ENCODE measurements at places on chromosomes 16 and 17.

- DNase-seq = no peak
These were observed 355.4 kb upstream of the TNRC6C start for GRCh38 chr17:77602883-77603640.

GRCh38 chr17:29827179-29827578 lies 102.8 kb downstream of the SSH2 start:
- DNase-seq = no peak

DNA sequence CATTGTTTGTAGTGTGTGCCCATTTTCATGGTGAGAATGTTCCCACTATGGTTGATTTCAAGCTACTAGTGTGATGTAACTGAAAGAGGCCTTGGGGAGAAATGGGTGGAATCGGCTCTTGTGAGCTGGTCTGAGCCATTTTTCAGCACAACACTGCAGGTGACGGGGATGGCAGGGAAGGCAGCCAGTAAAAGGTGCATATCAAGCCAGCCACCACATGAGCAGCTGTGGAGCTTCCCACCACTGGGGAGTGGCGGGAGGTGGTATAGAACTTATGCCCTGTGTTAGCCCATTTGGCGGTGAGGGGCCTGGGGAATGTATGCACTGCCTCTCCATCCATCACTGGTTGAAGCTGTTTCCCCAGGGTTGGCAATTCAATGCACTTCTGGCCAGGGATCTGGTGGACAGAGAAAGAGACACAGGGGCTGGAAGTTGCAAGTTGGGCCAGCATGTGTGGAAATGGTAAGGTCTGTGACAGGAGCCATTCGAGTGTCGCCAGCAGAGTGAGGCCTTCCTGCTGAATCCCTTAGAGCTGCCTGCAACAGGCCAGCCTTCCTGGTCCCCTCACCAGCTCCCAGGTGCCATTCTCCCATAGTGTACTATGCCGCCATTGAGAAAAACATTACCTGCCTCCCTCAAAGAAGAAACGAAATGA lies 31.7 kb upstream of the BRD7 start:
- DNase-seq = no peak

DNA sequence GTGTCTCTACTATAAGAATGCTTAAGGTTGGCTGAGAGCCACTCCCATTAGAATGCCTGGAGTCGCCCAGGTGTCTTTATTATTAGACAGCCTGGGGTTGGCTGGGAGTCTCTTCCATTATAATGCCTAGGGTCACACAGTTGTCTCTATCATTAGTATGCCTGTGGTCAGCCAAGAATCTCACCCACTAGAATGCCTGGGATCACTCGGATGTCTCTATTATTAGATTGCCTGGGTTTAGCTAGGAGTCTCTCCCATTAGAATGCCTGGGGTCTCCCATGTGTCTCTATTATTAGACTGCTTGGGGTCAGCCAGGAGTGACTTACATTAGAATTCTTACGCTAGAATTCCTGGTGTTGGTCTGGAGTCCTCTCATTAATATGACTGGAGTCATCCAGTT lies 2255.3 kb downstream of the TP53TG3F start:
- DNase-seq = no peak

DNA sequence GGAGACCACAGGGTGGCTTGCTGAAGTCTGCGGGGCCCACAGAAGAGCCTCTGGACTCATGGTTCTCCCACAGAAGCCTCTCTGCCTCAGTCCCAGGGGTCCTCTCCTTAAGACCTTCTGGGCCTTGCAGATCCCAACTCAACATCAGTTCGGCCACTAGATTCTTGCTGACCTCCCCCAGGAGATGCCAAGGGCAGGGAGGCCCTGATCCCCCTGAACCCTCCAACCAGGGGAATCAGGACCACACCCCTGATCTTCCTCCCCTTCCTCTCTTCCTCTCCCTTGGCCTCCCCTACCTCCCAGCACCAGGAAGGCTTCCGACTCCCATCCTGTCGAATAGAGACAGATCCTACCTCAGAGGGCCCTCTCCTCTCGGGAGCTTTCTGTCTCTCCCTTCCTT lies 53.4 kb downstream of the NOS2 start:
- no peak for DNase-seq

- no peak for DNase-seq
These were observed 14.3 kb upstream of the NAT9 start for GRCh38 chr17:74790161-74791058.

GRCh38 chr16:29141586-29142324 lies 156.9 kb downstream of the LAT start:
- DNase-seq = no peak

GRCh38 chr17:40320756-40321523 lies 12.0 kb downstream of the RARA start:
- no peak for DNase-seq

- DNase-seq = no peak
These were observed 6.0 kb upstream of the KRT38 start for GRCh38 chr17:41446806-41447205.

DNA sequence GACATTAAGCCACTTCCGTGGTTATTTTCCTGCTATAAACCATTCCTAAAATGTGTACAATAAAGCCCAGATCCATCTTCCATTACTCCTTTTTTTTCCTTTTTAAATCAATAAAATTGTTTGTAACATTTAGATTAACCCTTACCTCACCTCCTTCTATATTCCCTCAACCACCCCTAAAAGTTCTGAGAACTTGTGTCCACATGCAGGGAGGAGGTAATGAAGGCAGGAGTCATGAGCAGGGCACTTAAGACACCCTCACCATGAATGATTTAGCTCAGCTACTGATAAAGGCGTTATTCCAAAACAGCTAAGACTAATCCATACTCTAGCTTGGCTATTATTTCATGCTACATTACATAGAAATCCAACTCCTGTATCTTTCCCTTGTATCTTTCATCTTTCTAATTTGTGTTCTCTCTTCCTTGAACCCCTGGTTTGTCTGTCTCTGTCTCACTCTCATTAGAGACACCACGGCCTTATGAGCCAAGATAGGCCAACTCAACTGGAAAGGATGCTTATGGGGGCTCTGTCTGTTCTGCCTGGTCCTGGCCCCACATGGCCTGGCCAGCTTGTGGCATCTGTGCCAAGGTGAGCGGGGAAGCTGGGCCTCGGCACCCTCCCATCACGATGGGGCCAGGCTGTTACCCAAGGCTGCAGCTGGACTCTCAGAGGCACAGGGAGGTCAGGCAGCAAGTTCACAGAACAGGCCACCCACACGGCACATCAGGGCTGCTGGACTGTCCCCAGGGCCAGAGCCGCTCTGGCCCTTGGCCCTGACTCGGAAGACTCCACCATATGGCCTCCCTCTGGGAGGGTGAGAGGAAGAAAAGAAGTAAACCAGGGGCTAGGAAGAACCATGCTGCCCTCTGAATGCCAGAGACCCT lies 294.4 kb downstream of the SOX9 start:
- DNase-seq = no peak

- DNase-seq = no peak
These were observed 14.9 kb downstream of the RHOT1 start for GRCh38 chr17:32157225-32157624.

DNA sequence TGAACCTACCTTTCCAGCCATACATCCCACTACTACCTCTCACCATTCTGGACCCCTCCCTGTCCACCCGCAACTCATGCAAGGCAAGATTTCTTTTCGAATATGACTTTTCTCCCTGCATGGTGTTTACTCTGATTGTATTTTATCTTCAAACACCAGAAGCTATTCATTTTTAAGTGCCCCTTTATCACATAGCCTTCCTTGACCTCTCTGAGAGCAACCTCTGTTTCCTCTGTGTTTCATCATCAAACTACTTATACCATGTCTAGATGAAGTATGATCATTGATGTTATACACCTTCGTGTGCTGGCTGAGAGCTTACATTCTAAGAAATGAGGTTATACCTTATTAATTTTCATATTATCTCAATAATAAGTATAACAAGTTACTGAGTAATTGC lies 31.8 kb downstream of the SYCE1L start:
- no peak for DNase-seq

DNA sequence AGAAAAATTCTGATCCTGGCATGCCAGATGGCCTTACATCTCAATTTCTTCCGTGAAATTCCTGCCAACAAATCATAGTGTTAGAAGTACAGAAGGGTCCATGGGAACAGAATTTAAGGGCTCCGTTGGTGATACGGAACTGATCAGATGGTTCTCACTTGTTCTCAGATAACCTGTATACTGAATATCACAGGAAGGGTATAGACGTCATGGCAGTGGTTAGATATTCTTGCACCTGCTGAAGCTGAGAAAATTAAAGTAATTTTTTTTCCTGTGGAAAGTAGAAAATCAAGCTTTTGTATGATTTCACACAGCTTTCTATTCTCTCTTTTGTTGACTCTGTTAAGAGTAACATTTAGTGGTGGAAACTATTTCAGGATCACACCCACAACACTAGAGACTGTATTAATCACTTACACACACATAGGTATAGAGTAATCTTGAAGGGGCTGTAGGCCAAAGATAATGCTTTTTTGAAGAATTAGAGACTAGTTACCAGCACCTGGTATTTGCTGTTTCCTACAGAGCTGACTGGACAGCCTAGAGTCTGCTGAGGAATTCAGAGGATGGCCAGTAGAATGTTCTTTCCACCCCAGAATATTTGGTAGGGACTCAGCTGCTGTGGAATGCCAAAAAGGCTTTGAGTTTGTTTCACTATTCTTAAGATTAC lies 7.5 kb downstream of the TENT4B start:
- DNase-seq = no peak

DNA sequence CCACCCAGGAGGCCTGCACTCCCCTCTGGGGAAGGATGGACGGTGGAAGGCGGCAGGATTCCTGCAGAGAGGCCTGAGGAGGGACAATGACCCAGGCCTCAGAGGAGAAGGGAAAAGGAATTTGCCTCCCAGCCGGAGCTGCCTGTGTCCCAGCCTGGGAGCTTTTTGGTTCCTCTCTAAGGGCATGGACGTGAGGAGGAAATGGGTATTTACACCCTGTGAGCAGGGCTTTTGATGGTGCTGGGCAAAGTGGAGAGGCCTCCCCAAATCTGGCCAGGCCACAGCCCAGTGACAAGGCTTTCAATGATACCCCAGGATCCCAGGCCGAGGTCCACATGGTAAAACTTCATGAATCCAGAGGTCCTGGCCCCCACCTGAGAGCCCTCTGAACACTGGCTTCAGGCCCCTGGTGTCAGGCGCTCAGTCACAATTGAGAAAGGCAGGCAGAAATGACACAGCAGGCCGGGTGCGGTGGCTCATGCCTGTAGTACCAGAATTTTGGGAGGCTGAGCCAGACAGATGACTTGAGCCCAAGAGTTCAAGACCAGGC lies 56.0 kb upstream of the DOC2B start:
- no peak for DNase-seq

DNA sequence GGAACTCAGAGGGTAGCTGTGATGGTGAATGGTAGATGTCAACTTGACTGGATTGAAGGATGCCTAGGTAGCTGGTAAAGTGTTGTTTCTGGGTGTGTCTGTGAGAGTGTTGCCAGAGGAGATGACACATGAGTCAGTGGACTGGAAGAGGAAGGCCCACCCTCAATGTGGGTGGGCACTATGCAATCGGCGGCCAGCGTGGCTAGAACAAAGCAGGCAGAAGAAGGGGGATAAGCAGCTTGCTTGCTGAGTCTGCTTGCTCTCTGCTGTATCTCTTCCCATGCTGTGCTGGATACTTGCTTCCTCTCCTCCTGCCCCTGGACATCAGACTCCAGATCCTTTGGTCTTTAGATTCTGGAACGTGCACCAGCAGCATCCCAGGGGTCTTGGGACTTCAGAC lies 128.1 kb downstream of the AIPL1 start:
- no peak for DNase-seq

DNA sequence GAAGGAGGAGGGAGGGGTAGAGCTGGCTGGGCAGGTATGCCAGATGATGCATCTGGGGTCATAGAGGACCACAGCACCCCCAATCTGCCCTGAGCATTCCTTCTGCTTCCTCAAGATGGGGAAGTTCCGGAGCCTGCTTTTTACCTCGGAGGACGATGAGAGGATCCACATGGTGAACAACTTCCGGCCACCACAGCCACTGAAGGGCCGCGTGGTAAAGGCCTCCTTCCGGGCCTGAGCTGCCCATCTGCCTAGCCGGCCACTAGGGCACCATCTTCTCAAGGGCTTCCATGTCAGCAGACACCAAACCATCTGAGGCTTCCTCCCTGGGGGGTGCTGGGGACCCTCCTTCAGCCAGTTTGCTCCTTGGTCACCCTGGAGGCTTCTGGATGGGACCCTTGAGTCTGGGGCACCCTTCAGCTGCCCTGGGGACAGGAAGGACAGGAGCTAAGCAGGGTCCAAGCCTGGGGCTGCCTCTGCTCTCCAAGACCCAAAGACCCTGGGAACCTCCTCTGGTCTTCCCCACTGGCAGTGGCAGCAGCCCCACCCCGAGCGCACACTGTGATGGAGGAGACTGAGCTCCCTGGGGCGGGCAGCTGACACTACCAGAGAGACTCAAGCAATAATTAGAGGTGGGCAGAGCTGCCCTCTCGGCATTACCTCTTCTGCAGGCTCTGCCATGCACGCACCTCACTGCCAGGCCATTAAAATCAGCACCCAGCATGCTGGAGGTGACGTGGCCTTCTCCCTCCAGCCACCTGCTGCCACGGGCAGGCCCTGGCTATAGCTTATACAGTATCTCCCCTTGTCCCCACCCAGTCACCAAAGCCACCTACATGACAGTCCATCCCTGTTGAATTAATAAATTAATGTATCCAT lies 9.3 kb downstream of the CA7 start:
- no peak for DNase-seq

- no peak for DNase-seq
These were observed 5.0 kb upstream of the ARHGAP27 start for GRCh38 chr17:45437465-45438283.

GRCh38 chr17:59972778-59973177 lies 8.2 kb upstream of the RNFT1 start:
- DNase-seq = no peak

DNA sequence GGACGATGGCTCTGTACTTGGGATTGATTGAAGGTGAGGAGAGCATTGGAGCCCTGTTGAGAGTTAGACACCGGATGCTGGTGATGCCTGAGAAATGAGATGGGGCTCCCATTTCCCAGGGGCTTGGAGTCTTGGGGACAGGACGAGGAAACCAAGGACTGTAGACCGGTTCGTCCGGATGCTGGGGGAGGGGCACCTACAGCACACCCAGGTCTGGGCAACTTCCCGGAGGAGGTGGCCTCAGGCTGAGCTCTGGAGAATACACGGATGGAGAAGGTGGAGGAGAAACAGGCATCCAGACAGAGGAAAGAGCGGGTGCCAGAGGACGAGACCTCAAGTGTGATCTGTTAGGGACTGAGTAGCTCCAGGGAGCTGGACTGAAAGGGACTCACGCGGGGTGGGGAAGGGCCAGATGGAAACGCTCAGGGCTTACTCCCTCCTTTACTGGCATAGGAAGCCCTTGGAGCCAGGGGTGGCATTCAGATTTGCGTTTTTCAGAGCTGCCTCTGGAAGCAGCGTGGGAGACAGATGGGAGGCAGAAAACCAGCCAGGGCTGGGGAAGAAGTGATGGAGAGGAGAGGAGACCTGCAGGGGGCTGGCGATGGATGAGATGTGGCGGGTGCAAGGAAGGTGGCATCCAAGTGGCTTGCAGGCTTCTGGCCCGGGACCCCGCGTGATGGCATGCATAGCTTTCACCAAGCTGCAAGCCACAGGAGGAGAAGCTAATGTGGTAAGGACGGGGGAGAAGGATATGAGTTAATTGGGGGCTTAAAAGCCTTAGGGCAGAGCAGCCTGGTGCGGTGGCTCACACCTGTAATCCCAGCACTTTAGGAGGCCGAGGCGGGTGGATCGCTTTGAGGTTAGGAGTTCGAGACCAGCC lies 8.3 kb downstream of the C1QTNF1 start:
- no peak for DNase-seq

GRCh38 chr17:50272711-50273653 lies 1.3 kb upstream of the TMEM92 start:
- no peak for DNase-seq

- DNase-seq = peak; percentile 36
These were observed 13.5 kb upstream of the ABAT start for GRCh38 chr16:8660841-8661301.

- no peak for DNase-seq
These were observed 519.5 kb upstream of the SALL1 start for GRCh38 chr16:51670527-51670926.

All from cerebellar nuclear complex (tissue), 1 donor.